ENCODE measurements at places on chromosomes 6 and 20.

DNA sequence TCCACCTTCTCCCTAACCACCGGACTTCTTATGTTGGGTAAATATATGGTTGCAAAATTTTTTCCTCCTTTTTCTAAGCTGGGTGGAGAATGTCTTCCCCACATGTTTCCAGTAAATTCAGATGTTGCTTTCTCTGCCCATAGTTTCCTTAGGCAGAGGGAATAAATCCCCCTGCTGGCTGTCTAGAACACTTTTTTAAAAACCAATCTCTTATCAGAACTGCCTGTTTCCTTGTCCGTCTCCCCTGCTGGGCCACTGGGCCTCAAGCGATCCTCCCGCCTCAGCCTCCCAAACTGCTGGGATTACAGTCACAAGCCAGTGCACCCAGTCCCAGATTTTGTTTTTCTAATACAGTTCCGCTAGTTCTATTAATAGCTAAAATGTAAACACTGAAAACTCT, 9.9 kb upstream of the WFDC2 start:
- no peak for DNase-seq

GRCh38 chr20:25254571-25254970, 6.7 kb downstream of the PYGB start:
- DNase-seq, result no peak

- DNase-seq, result no peak
Measured at GRCh38 chr6:138331984-138332383, 45.7 kb upstream of the SMIM28 start.

- DNase-seq, result no peak
Measured at GRCh38 chr20:16098890-16099639, 474.2 kb downstream of the KIF16B start.

- no peak for DNase-seq
Measured at GRCh38 chr20:18805881-18806280, 7.7 kb upstream of the SCP2D1 start.

GRCh38 chr20:36447101-36447500, 94.2 kb upstream of the MYL9 start:
- DNase-seq, result no peak

DNA sequence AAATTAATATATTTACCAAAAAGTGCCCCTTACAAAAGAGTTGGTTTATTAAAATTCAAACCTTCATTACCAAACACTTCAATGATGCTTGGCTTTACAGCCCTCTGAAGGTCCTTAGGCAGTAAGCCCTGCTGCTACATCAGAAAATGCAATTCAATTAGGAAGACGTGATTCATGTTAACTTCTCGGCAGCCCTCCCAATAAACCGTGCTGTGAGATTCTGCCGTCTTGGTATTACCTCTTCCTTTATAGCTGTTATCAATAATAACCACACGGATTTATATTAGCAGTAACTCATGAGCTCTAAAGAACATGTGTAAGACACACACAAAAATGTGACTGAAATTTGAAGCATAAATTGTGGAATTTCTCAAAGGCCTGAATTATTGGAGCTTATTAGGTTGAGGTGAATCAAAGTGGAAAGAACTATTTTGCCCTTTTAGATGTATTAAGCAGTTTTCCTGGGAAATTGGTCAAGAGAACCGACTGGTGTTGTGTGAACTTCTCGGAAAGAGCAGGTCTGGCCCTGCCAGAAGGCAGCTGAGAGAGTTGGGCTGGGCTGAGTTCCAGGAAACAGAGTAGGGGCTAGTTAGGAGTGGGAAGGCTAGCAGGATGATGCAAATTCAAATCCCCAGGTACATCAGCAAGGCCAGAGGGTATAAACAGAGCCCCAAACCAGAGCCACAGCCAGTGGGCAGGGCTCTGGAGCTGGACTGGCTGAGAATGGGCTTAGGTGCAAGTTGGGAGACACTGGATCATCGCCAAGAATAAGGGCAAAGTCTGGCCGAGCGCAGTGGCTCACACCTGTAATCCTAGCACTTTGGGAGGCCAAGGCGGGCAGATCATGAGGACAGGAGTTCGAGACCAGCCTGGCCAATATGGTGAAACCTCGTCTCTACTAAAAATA, 33.1 kb downstream of the FGD2 start:
- DNase-seq, result no peak

GRCh38 chr6:11865680-11866300, 87.2 kb upstream of the ADTRP start:
- DNase-seq, result no peak

- no peak for DNase-seq
Measured at GRCh38 chr20:62989201-62989601, 17.6 kb downstream of the BHLHE23 start.

DNA sequence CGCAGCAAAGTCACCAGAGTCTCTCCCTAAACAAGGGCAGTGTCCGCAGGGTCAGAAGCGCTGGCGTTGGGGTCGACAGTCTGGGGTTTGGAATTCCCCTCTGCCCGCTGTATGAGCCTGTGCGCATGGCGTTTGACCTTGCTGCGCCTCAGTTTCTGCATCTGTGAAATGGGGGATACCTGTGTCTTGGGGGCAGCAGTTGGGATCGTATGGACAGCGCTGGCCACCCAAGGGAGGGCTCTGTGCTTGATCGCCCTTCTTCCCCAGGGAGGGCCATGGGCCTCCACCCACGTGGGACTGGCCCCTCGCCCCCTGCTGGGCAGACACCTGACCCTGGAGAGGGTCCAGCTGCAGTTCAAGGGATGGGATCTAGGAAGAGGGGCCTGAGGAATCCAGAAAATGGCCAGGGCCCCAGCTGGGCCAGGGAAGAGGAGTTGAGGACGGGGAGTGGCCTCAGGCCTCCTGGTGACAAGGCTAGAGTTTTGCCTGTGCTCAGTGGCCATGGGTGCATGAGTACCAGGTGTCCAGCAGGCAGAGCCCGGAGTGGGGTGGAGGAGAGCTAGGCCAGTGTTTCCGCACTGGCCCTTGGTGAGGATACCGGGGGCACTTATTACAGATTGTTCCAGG, 26.4 kb upstream of the PHACTR3 start:
- DNase-seq, result no peak

GRCh38 chr6:106572436-106572835, 56.9 kb downstream of the RTN4IP1 start:
- no peak for DNase-seq

DNA sequence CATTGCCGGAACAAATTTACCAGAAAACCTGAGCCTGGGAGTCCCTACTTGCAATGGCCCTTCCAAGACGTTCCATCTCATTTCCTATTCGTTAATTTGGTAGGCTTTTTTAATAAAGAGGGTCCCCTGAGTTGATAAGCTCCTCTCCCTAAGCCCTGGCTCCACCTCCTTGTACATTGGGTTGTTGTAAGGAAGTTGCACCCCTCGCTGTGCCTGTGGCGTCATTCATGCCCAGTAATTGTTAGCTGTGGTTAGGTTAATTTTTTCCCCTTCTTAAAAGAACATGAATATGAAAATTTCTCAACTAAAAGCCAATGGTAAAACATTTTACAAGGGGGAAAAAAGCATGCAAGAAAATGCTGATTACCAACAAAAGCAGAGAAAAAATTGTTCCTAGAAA, 91.9 kb downstream of the SLC24A3 start:
- DNase-seq, result no peak

DNA sequence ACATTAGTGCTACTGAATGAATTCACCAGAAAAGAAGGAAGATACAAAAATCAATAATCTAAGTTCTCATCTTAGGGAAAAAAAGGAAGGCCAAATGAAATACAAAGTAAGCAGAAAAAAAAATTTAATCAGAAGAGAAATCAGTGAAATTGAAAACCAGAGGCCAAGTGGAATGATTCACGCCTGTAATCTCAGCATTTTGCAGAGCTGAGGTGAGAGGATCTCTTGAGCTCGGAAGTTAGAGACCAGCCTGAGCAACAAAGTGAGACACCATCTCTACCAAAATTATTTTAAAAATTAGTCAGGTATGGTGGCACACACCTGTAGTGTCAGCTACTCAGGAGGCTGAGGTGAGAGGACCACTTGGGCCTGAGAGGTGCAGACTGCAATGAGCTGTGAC, 21.2 kb upstream of the ASF1A start:
- no peak for DNase-seq

DNA sequence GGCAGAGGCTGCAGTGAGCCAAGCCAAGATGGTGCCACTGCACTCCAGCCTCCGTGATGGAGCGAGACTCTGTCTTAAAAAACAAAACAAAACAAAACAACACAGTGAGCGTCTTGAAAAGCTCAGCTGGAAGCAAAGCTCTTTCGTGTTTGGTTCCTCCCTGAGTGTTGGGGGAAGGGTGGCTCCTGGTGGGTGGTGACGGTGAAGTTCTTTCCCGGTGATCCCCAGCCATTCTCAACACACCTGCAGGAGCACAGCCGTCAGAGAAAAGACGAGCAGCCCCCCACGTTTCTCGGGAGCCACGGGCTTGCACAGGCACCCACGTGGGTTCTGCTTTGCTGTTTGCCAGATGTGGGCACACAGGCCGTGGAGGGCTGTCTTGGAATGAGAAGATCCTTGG, 3.2 kb downstream of the BHLHE23 start:
- DNase-seq, result no peak

DNA sequence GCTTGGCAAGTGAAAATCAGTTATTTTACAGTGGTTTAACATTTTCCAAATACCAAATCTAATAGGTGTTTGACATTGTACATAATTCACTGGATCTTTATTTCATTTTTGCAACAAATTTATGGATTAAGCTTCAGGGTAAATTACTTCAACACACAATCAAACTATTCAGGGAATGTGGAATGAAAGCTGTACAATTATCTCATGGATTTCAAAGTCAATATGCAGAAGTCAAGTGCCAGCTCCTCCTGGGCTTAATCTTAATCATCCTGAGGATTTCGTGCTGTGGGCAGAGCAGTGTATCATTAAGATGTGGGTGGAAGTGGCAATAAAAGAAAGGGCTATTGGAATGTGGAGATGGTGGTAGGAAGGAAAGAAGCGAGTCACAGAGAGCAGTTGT, 548.8 kb downstream of the COL12A1 start:
- no peak for DNase-seq

DNA sequence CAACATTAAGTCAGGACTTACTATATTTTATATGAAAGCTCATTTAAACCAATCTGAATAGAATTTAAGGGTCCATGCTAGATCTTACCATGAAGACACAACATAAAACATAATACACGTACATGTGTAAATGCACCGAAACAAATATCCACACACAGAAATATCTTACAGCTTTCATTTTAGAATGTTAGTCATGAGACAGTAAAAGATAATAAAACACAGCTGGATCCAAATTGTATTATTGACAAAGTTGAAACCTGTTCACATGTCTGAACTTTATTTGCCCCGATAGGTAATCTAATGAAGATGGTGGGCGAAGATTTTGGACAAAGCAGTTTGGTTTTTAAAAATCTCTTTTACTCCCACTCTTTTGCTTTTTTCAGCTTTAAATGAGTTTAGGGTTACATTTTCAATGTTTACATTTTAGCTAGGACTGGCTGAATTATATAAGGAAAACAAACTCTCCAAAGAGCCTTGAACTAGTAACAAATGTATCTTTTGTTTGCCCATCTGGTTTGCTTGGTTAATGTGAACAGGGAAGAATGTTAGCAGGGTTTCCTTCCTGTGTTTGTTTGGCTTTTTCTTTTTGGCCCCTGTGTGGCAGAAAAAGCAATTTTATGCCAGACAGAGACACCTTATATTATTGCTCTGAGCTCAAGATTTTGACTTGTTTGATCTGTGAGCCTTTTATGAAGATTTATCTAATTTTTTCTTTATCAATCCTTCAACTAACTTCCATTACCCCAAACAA, 5.1 kb upstream of the TMEM181 start:
- DNase-seq, result no peak

DNA sequence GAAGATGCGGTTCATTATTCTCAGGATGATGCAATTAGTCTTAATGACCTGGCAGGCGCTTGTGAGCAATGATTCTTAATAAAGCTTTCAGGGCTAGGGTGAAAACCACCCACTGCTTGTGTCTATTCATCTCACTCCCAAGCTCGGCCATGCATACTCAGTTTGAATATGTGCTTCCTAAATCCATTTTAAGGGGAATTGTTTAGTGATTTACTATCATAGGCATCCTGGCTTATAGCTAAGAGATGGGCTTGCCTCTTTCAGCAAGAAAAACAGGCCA, 141.1 kb upstream of the SLC24A3 start:
- no peak for DNase-seq

- no peak for DNase-seq
Measured at GRCh38 chr6:73830119-73830518, 134.1 kb downstream of the CD109 start.
